ENCODE measurements at places on chromosomes 2 and 18.

- DNase-seq = no peak
Measured at GRCh38 chr2:50863218-50863617, 168.7 kb downstream of the NRXN1 start.

GRCh38 chr18:58213440-58213839, 169.4 kb downstream of the NEDD4L start:
- DNase-seq = no peak

DNA sequence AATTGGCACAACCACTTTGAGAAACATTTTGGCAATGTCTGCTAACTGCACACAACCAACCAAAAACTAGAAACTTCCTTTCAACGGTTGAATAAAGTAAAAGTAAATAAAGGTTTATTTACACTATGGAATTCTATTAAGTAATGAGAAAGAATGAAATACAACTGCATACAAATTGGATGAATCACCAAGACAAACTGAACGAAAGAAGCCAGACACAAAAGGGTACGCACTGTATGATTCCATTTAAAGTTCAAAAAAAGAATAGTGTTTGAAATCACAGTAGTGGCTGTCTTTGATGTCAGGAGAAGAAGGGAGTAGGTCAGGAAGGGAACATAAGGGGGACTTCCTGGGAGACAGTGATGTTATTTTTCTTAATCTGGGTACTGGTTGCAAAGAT, 46.5 kb upstream of the SULT1C3 start:
- DNase-seq = no peak

DNA sequence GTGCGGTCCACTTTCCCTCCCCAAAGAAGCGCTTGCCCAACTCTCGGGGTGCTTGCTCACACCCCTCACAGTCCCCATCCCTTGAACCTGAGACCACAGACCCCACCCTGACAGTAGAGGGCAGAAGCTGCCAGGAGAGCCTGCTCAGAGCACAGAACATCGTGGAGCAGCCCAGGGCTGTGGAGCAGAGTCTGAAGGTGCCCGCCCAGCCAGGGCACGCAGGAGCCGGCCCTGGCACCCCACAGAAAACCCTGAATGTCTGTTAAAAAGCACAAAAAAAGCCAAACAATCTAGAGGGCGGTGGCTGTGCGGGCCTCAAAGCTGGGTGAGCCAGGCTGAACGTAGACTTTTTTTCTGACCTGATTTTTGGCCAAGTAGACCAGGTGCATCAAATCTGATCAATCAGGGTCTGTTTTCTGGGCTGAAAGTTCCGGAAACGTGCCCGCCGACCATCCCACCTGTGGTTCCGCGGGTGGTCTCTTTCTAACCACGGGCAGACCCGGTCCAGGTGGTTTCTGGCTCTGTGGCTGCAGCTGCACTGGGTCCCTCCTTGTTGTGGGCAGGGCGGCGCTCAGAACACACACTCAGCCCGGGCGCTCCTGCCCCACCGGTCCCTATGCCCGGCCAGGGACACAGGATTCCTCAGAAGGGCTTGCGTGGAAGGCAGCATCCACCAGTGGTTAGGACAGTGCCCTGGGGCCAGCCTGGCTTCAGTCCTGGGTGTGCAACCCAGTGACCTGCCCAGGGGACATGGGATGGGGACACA, 66.3 kb downstream of the SLC66A2 start:
- no peak for DNase-seq

GRCh38 chr18:48035556-48035860, 105.0 kb upstream of the SMAD2 start:
- no peak for DNase-seq

GRCh38 chr2:68426848-68427579, 40.1 kb downstream of the FBXO48 start:
- DNase-seq = no peak

- DNase-seq = peak; percentile 67
Measured at GRCh38 chr2:127695491-127696472, 5.5 kb upstream of the SFT2D3 start.

GRCh38 chr2:40451918-40452605, at the start of gene SLC8A1:
Gene SLC8A1 (minus strand): TSS chr2:40452090.
- DNase-seq = peak; percentile 80

DNA sequence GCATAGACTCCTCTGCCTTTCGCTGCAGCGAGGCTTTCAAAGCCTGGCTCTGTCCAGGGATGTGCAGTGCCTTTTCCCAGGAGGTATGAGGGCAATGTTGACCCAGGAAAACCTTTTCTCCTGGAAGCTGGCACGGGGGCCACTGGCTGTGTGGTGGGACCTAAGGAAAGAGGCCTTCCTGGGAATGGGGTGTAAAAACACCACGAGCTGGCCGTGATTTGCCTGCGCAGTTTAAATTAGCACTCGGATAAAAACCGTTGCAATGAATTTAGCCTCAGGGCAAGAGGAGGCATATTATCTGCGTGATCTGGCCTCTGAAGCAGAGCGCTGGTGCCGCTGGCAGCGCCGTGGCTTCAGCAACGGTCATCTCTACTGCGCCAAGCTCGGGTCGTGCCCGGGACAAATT, 3.0 kb downstream of the OSR1 start:
- peak; percentile 68 for DNase-seq

- no peak for DNase-seq
Measured at GRCh38 chr2:119015845-119016244, 73.9 kb downstream of the MARCO start.

GRCh38 chr18:48931680-48932461, 18.9 kb downstream of the SMAD7 start:
- peak; percentile 67 for DNase-seq

- no peak for DNase-seq
Measured at GRCh38 chr2:239129147-239129920, 271.5 kb downstream of the HDAC4 start.

GRCh38 chr2:53519918-53520841, 247.4 kb upstream of the CHAC2 start:
- peak; percentile 57 for DNase-seq

DNA sequence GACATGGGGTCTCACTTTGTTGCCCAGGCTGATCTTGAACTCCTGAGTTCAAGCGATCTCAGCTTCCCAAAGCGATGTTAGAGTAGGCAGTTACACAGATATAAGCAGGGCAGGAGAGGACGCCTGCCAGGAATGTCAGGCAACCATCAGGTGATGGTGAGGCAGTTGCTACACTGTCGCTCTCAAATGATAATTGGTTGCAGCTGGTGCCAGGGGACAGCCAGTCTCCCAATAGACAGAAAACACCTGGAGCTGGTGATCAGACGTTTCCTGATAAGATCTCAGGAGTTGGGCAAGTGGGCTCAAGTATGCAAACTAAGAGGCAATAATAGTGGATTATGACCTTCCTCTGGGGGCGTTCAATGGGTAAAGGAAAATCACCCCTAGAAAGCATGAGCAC, 163.1 kb upstream of the RGPD4 start:
- DNase-seq = no peak

- DNase-seq = no peak
Measured at GRCh38 chr2:60045456-60045855, 508.0 kb downstream of the BCL11A start.

- DNase-seq = no peak
Measured at GRCh38 chr2:189226017-189226416, 46.5 kb upstream of the COL5A2 start.

- DNase-seq = no peak
Measured at GRCh38 chr2:138727956-138728355, 52.2 kb downstream of the NXPH2 start.

GRCh38 chr18:49238433-49239042, 221.9 kb downstream of the DYM start:
- no peak for DNase-seq

DNA sequence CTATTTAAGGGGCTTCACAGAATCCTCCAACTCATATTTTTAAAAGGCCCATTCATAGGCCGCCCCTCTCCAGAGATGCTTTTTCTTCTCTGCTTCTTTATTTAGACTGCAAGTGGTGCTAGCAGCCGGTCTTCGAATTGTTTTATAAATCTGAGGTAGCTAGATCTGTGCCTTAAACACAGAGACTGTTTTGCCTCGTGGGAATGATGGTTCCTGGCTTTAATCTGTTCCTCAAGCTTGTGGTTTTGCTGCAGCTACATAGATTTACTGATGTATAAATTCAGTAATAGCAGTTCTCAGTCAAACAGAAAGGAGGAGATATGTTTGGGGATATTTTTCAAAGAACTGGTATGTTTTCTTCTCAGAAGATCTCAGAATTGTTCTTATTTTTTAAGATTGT, 45.3 kb downstream of the TNFRSF11A start:
- no peak for DNase-seq

DNA sequence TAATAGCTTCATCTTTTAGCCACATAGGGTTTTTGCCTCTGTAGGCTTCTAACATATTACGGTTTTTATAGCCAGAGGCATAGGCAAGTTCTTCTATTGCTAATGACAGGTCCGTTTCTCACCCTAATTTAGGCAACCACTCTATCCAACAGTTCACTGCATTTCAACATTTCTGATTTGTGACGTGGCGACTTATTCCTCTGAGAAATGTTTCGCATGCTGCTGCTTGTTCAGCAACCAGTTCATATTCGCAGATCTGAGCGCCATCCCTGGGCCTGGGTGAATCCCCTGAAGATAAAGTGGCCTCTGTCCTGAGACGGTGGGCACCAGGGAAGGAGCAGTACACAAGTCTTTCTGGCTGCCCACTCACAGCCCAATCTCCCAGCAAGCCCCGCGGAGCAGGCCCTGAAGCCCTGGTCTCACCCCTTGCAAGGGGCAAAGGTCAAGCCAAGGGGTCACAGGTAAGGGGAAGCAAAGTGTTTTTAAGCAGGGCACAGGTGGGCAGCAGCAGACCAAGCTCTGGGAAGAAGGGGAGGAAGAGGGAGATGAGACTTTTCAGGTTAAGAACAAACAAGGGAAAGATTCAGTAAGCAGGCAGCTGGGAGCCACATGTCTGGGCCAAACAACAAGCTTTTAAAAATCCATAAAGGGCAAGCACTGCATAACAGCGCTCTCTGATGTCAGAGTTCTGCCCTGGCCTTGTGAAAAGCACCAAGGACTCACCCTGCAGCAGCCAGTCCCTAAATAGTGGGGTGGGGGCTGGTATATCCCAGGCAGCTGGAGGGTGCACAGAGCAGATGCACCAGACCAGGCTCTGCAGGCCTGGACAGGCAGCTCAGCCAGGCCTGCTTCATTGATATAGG, 10.8 kb upstream of the COX7A2L start:
- no peak for DNase-seq

GRCh38 chr2:79993144-79993543, 311.4 kb downstream of the LRRTM1 start:
- DNase-seq = no peak

- DNase-seq = no peak
Measured at GRCh38 chr2:135174049-135174809, 122.1 kb downstream of the RAB3GAP1 start.
